ENCODE measurements at places on chromosomes 12 and 14. TPM values are rescaled to one million over a fixed set of nuclear protein-coding genes. Genes with fewer than 3 reads are reported as not detected.
A peak's percentile ranks its signal among the peaks of the same experiment; 100 is the strongest.

DNA sequence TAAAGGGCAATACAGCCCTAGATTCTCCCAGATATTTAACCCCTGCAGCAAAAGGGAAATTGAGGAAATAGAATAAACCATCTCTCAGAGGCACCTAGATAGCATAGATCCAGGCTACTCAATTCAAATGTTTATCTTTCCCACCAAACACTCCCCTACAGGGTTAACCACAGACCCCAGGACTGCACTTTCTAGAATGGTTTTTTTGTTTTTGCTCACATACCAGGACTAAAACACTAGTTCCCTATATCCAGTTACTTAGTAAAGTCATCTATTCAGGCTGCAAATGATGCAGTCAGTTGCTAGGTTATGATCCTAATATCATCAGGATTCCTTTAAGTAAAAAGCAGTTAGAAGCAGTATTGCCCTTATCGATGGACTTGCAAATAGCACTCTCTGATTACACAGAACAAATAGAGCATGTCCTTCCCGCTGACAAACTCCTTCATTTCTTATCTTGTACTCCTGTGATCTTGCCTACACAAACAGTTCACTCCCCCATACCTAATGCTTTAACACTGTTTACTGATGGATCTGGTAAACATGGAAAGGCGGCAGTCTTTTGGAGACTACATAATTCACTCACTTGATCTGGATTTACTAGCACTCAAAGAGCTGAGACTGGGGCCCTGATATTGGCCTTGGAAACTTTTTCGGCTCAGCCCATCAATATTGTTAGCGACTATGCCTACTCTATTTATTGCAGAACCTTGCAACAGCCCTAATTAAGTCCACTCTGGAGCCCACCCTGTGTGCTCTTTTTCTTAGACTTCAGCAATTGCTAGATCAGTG is 257.2 kb upstream of the DIO2 start:
- no peak overlapping the region for H3K27ac ChIP-seq
- H3K4me3 ChIP-seq: no peak overlapping the region
- no peaks in the 10 kb centered on the region for H3K27me3 ChIP-seq
- DNase-seq: no peak
- no peaks in the 10 kb centered on the region for H3K4me1 ChIP-seq
- no peaks in the 10 kb centered on the region for H3K36me3 ChIP-seq

Gene PIWIL1
- not detected for total RNA-seq

GRCh38 chr12:79673354-79673753 is 17.4 kb downstream of the PAWR start:
- no peaks in the 10 kb centered on the region for H3K4me1 ChIP-seq
- H3K4me3 ChIP-seq: no peak overlapping the region
- H3K27ac ChIP-seq: no peak overlapping the region
- H3K36me3 ChIP-seq: no peaks in the 10 kb centered on the region
- H3K27me3 ChIP-seq: peaks cover 6% of the 10 kb centered on the region
- DNase-seq: no peak

GRCh38 chr14:38207736-38208617 is at the start of gene SSTR1:
SSTR1 (plus strand) TSS chr14:38207904; CDS start chr14:38209390, 1,486 bp downstream.
- DNase-seq: no peak
- peaks cover 63% of the 10 kb centered on the region for H3K27me3 ChIP-seq
- H3K27ac ChIP-seq: no peak within 1 kb of the TSS
- peaks cover 8% of the 10 kb centered on the region for H3K4me1 ChIP-seq
- H3K36me3 ChIP-seq: peaks cover 4% of the 10 kb centered on the region

Gene CALM1
- total RNA-seq: 901 TPM

DNA sequence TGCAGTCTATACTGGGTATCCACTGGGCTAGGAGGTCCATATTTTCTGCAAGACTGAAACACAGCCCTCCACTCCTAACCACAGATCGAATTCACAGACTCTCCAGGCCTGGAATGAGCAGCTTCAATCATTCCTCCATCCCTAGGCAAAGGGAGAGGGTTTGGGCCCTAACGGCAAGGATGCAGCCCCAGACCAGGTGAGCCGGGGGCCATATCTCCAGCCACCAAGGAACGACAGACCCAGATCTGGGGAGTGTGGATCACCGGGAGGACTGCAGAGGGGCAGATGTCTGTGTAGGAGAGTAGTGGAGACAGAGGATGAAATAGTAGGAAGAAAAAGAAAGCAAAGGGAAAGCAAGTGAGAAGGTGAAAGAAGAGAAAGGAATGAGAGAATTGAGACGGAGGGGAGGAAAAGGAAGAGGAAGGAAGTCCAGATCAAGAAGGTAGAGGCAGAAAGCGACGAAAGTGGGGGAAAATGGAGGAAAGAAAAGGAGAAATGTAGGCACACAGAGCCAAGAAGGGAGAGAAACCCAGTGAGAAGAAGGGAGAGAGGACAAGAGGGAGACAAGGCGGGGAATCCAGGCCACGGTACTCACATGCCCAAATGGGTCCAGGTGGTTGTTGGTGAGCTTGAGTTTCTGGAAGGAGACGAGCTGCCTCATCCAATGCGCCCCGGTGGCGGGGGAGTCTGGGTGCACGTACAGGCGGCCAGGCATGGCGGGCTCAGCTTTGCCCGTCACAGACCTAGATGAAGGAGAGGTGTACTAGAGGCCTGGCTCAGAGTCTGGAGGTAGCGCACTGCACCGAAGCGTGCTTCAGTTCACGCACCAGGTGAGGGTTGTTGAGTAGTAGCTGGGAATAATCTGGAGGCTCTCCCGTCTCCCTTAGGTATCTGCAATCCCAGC is 7.7 kb downstream of the TBX5 start:
- no peak for DNase-seq
- no peaks in the 10 kb centered on the region for H3K36me3 ChIP-seq
- H3K27ac ChIP-seq: no peak overlapping the region
- H3K4me3 ChIP-seq: no peak overlapping the region
- H3K27me3 ChIP-seq: peaks cover 81% of the 10 kb centered on the region

DNA sequence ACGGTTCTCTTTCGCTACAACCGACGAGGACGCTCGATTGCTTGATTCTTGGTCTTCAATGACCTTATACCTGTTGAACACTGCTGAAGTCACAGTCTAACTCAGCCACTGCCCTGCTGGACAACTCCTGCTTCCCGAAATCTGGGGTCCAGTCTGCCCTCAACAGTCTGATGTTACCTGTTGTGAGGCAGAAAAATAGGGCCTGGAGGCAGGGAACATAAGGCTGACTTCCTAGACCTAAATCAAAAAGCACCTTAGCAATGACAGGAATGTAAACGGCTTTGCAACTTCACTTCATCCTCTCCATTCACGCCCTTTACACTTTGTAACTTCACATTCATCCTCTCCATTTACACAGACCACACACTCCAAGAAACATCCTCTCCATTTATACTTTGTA is 597 bp upstream of the GLTP start:
- H3K36me3 ChIP-seq: peaks cover 4% of the 10 kb centered on the region
- H3K4me3 ChIP-seq: peak overlapping the region; percentile 82
- peaks cover 11% of the 10 kb centered on the region for H3K27me3 ChIP-seq
- H3K27ac ChIP-seq: peak overlapping the region; percentile 69
- DNase-seq: no peak

DNA sequence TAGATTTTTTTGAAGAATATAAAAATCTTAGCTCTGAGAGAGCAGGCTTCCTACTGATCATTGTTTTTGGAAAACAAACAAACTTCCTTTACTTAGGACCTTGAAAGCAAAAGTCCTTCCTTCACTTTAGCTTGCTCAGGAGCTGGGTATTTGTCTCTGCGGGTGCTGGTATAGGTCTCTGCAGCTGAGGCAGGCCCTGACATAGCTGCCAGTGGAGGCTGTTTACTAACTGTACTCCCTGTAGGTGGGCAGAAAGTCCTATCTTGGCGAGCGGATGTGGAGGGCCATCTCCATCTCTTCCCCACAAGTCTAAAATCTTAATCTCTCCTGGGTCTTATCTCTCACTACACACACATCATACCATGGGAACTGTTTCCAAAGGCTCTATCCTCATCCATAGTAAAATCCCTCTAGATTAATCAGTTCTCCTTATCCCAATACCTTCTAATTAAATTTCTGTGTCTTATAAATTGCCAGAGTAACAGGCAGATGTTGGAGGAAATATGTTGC is 4.1 kb upstream of the MIA2 start:
- H3K27ac ChIP-seq: peak overlapping the region; percentile 96
- peaks cover 57% of the 10 kb centered on the region for H3K4me1 ChIP-seq
- H3K27me3 ChIP-seq: no peaks in the 10 kb centered on the region
- peak; percentile 29 for DNase-seq
- H3K4me3 ChIP-seq: no peak overlapping the region

DNA sequence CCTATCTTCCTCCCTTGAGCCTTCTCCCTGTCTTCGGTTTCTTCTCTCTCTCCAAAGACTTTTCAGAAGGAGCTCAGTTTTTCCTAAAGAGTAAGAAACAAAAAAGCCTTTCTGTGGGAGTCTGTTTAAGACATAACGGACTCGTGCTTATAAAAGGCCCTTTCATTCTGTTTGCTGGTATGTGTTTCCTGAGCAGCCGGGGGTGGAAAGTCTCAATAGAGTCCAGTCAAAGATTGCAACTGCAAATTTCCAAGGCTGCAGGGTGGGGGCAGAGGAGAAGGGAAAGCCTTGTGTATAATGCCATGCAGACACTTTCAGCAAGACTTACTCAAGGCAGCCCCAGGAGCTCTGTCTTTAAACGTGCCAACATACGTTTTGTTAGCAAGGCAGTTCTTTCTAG is 62.2 kb downstream of the GNG2 start:
- H3K4me3 ChIP-seq: no peak overlapping the region
- H3K27ac ChIP-seq: no peak overlapping the region
- H3K27me3 ChIP-seq: no peaks in the 10 kb centered on the region

Gene HHIPL1
- total RNA-seq: 0.10 TPM

Gene COQ10A
- total RNA-seq: 12.8 TPM

- H3K4me3 ChIP-seq: no peak overlapping the region
- no peak overlapping the region for H3K27ac ChIP-seq
- no peak for DNase-seq
- no peaks in the 10 kb centered on the region for H3K4me1 ChIP-seq
- H3K36me3 ChIP-seq: no peaks in the 10 kb centered on the region
Observed at GRCh38 chr12:40034156-40034555, 71.7 kb downstream of the SLC2A13 start.

DNA sequence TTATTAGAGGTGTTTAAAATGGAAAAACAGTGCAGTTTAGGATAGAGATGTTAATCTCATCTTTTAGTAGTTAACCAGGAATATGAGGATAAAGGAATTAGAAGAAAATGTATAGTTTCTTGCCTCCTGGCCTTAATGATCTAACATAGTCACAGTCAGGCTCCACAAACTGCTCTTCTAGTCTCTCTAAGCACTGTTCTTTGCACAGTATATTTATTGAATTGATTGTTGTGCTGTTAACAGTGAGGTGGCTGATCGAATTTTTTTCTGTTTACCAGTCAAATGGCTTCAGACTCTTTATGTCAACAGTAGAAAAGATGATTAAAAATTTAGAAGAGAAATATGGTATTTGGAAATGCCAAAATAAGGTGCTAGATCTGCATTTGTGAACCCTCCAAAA is 37.8 kb downstream of the ATF7IP start:
- H3K4me1 ChIP-seq: peaks cover 75% of the 10 kb centered on the region
- peak overlapping the region; percentile 13 for H3K27ac ChIP-seq
- H3K4me3 ChIP-seq: no peak overlapping the region
- H3K27me3 ChIP-seq: no peaks in the 10 kb centered on the region
- DNase-seq: no peak

Gene LRP1-AS
- total RNA-seq: not detected

DNA sequence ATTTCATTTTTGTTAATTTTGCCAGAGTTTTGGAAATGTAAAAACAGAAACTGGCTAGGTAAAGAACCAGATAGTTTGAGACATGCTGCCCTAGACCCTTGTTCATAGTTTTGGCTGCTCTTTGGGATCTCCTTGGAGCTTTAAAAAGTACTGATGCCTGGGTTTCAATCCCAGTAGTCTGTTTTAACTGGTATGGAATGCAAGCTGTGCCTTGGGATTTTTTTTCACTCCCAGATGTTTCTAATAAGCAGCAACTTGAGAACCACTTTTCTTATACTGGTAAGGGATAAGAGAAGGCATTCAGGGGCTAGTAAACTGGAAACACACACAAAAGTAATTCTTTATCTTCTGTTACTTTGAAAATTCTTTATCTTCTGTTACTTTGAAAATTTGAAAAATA is 18.8 kb downstream of the SLC35F4 start:
- H3K4me3 ChIP-seq: no peak overlapping the region
- no peak for DNase-seq
- no peaks in the 10 kb centered on the region for H3K36me3 ChIP-seq
- H3K4me1 ChIP-seq: no peaks in the 10 kb centered on the region
- no peaks in the 10 kb centered on the region for H3K27me3 ChIP-seq
- H3K27ac ChIP-seq: no peak overlapping the region

DNA sequence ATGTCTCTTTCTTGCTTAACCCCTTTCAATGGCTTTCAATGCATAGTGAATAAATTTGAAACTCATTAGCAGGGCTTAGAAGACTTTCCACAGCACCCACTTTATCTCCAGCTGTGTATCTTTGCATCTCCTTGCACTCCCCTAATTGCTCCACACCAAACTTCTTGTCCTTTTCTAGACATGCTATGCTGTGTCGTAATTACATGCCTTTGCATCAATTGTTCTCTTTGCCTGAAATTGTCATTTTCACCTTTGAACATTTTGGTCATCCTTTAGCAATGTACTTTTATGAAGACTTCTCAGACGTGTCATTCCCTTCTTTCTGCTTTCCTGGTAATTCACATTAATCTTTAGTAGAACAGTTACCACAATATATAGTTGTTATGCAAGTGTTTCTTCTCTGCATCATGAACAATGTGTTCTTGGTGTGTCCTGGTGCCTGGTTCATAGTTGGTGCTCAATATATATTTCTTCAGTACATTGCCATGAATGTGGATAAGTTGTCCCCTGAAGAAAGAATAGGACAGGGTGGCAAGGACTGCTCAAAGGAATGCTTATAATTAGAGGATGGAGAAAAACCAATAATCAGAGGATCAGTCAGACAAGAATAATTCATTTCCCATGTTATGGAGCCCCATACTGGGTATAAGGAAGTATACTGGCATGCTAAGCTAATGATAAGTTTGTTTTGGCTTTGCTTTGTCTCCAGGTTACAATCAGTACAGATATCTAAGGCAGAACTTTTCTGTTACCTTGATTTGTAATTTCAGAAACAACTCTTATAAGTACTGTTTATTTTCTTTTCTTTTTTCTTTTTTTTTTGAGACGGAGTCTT is 27.2 kb downstream of the ARF6 start:
- peaks cover 5% of the 10 kb centered on the region for H3K4me1 ChIP-seq
- no peak overlapping the region for H3K27ac ChIP-seq
- no peaks in the 10 kb centered on the region for H3K27me3 ChIP-seq
- H3K36me3 ChIP-seq: no peaks in the 10 kb centered on the region
- H3K4me3 ChIP-seq: no peak overlapping the region
